ENCODE measurements at places on chromosomes 5 and 9.

- DNase-seq, result peak; percentile 45
These were observed 267.2 kb downstream of the RAB3C start for GRCh38 chr5:58849921-58850667.

- DNase-seq, result no peak
These were observed 29.8 kb upstream of the TMEM161B start for GRCh38 chr5:88298425-88298824.

- DNase-seq, result no peak
These were observed 66.1 kb upstream of the STK32A start for GRCh38 chr5:147168578-147169327.

GRCh38 chr9:110148384-110148783 lies 59.6 kb downstream of the C9orf152 start:
- DNase-seq, result no peak

- DNase-seq, result peak; percentile 84
These were observed 22.2 kb downstream of the BHMT start for GRCh38 chr5:79133657-79134451.

- no peak for DNase-seq
These were observed 21.6 kb downstream of the PAEP start for GRCh38 chr9:135582966-135583687.

DNA sequence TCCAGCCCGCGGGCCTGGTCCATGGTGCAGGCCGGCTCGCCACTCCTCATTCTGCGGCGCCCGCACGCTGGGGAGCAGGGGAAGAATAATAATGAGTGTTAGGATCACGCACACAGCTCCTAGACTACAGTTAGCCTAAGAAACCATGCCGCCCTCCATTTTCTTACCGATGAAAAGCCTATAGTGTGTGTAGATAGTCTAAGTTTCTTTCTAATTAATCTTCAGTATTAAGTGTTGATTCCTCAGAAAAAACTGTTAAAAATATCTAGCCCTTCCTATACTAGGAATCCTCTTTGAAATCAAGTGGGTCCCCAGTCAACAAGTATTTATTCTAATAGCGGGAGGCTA lies 9.3 kb downstream of the ZBED3 start:
- DNase-seq, result no peak

DNA sequence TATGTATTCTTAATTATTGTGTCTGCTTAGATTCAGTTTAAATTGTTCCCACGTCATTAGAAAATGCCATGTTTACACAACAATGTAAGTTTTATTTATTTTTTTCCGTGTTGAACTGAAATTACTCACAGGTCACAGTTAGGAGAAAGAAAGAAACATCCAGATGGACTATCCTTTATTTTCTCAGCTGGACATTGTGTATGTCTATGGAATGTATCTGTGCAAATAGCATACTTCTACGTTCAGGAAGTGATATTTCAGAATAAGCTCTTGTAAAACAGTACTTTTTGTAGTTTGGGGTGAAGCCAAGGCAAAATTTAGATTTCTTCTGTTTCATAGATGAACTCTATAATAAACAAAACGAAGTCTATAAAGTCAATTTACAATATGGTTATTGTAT lies 249.0 kb upstream of the ZNF608 start:
- DNase-seq, result no peak

DNA sequence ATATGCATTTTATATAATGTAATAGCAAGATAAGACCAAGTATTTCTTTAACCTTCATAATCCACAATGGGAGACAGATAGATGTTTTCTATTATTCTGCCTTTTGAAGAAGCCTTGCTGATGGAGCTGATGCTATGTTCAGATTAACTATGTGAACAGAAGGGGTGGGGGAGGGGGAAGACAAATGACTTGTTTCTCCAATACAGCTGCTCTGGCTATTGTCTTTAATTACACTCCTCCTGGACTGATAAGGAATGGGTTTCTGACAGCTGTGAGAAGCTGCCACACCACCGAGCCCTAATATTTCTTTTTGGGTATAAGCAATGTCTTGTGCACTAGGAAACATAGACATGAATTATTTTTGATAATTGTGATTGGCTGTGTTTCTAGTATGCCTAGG lies 62.0 kb downstream of the CAVIN4 start:
- DNase-seq, result no peak

GRCh38 chr9:21668516-21668915 lies 133.9 kb upstream of the MTAP start:
- no peak for DNase-seq

DNA sequence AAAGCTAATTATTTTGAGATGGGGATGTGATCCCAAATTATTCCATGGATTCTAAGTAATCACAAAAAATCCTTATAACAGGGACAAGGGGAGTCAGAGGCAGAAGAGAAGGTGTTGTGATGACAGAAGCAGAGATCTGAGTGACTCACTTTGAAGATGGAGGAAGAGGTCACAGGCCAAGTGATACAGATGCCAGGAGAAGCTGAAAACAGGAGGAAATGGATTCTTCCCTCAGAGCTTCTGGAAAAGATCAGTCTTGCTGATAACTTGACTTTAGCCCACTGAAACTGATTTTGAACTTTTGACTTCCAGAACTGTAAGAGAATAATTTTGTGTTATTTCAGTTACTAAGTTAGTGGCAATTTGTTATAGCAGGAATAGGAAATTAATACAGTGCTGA lies 105.3 kb downstream of the GCNT1 start:
- DNase-seq, result no peak

DNA sequence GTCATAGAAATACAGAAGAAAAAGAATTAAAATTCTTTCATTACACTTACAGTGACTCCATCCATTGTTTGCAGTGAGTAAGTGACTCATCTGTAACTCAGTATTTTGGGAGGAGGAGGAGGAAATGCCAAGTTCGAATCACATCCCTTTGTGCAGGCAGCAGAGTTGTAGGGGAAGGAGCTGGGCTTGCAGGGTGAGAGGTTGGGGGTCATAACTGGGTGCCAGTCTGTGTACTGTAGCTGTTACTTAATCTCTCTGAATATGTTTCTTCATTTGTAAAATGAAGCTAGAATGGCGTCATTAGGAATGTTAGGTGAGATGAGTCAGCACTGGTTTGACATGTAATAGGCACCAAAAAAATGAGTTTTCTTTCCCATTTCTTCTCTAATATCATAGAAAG lies 235.7 kb upstream of the ADAMTSL1 start:
- DNase-seq, result no peak

GRCh38 chr5:23703940-23704855 lies 196.8 kb downstream of the PRDM9 start:
- peak; percentile 97 for DNase-seq

GRCh38 chr9:76417394-76417793 lies 23.2 kb upstream of the RFK start:
- no peak for DNase-seq

- DNase-seq, result no peak
These were observed 24.3 kb downstream of the PTPDC1 start for GRCh38 chr9:94108584-94108983.

- no peak for DNase-seq
These were observed 58.0 kb downstream of the ACO1 start for GRCh38 chr9:32442433-32442832.

DNA sequence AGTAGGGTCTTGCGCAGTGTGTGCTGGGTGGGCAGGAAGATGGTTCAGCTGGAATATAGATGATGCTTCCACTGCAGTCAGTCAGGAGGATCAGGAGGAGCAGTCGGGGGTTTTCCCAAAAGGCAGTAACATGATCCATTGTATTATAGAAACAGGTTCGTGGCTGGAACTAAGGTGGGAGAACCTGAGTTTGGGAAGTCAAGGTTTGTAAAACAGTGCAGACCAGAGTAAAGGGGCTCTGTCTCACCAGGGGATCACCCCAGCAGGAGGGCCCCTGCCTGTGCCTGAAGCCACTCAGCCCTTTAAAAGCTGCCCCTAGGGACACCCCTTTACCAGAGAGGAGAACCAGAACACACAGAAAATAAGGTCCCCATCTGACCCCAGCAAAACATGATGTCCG lies 213.4 kb downstream of the AUH start:
- DNase-seq, result no peak

DNA sequence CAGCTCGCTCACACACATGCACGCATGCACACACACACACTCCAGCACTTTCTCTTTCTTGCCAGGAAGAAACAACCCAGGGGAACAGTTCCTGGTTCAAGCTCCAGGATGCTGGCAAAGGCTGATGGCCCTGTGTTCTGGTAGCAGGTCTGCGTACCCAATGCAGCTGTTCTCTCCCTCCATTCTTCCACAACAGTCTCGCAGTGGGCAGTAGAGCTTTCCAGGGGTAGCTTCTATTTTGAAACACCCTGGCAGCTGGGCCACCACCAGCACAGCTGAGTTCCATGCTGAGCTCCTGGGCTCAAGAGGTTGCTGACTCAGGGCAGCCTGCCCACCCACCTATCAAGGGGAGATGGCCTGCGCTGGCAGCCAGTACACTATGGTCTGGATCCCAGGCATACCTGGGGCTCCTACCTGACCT lies 4.7 kb downstream of the VDAC1 start:
- DNase-seq, result no peak

GRCh38 chr5:172035049-172035448 lies 28.6 kb upstream of the FBXW11 start:
- no peak for DNase-seq

DNA sequence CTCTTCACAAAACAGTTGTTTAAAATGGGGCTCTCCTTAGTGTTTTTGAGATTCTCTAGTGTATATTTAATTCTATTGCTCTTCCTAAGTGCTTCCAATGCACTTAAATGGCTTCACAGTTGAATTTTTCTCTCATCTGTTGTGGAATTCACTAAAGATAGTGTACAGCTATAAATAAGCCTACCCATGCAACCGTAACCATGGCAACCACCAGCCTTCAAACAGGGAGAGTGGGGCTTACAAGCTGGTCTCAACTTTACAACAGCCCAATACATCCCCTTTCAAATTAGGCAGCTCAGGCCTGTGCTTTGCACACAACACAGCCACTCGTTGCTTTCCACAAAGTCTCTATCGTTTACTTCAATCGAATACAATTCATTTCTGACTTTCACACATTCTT lies 144.0 kb upstream of the PLPPR1 start:
- no peak for DNase-seq

DNA sequence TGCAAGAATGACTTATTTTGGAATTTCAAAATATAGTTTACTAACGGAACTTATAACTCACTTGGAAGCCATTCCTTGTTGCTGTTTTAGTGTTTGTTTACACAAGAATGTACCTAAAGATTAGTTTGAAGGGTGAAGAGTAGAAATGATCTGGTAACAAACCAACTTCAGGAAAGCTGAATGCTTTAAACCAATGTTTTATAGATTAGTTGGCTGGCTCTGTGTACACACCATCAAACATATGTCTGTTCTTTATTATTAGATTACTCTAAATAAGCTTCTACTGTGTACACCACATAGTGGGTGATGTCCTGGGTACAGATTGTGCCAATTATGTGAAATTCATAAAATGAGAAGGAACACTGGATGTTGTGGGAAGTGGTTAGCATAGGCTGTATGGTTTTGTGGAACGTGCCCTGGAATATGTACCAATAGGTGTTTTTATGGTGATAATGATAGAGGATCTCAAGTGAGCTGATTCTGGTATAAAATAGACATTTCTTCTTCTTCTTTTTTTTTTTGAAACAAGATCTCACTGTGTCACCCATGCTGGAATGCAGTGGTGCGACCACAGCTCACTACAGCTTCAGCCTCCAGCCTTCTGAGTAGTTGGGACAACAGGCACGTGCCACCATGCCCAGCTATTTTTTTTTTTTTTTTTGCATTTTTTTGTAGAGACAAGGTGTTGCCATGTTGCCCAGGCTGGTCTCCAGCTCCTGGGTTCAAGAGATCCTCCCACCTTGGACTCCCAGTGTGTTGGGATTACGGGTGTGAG lies 109.3 kb upstream of the DHFR start:
- DNase-seq, result no peak

Data from NCI-H748 treated with DMSO at 0.1 percent for 48 hours (cell line).